ENCODE measurements at places on chromosomes 12 and 14.

GRCh38 chr12:69161829-69162228, 77.5 kb upstream of the CPSF6 start:
- no peak for DNase-seq

DNA sequence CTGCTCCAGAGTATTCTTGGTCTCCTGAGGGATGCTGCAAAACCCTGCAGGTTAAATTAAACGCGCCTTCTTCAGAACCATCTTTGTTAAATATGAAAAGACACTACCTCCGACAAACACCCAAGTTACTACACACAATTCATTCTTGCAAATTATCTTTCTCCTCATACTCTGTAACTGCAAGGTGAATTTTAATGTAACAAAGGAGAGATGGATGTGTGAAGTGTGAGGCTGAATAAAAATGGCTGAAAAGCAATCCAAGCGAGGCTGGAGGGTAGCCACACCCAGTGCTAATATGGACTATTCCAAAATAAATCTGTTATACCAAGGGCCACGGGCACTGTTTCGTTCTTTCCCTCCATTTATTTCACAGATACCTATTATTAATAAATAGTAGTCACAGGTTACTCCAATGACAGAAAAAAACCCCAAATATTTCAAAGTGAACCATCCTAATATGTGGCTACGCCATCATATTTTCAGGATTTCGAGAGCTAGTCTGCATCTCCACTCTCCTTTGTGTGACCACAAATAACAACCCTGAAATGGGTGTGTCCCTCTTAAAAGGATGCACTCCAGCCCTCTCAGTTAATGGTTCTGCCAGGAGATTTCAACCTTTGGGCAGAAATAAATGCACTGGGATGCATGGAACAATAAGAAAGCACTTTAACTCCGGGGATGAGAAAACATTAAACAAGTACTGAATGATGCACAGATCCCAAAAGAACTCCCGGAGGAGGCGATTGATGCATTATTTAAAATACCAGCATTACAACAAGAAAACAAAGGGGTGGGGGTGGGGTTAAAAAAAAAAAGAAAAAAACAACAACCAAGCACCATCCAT, 53.1 kb upstream of the CCDC175 start:
- DNase-seq = no peak

- DNase-seq = no peak
Observed at GRCh38 chr14:56603648-56604047, 24.1 kb downstream of the TMEM260 start.

- peak; percentile 61 for DNase-seq
Observed at GRCh38 chr12:77521508-77522115, 309.1 kb upstream of the NAV3 start.

DNA sequence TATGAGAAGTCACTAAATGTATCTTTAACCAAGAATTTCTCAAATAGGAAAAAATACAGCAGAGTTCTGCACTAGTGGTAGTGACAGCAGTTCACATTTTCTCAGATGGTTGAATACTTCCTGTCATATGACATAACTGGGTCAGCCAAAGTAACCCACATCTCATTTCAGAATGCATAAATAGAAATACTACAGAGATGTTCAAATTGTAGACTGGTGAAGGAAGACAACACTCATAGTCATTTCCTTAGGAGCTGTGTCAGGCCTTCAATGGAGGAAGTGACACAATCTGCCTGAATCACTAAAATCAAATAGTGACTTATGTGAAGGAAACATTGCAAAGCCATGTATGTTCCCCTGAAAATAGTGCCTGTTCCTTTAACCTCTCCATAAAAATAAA, 32.4 kb downstream of the FERMT2 start:
- DNase-seq = peak; percentile 42

DNA sequence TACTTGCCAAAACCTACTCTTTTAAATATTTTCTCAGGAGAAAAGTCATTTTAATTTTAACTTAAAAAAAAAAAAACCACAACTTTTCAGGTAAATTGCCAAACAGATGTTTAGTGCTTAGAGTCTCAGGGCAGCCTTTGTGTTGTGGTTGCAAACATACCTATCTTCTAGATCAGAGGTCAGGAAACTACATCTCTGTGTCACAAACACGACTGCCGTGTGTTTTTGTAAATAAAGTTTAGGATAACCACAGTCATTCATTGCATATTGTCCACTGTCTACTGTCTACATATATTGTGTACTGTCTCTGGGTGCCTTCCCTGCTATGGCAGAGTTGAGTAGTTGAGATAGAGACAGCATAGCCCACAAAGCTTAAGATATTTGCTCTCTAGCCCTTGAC, 48.9 kb downstream of the DYRK2 start:
- DNase-seq = no peak

DNA sequence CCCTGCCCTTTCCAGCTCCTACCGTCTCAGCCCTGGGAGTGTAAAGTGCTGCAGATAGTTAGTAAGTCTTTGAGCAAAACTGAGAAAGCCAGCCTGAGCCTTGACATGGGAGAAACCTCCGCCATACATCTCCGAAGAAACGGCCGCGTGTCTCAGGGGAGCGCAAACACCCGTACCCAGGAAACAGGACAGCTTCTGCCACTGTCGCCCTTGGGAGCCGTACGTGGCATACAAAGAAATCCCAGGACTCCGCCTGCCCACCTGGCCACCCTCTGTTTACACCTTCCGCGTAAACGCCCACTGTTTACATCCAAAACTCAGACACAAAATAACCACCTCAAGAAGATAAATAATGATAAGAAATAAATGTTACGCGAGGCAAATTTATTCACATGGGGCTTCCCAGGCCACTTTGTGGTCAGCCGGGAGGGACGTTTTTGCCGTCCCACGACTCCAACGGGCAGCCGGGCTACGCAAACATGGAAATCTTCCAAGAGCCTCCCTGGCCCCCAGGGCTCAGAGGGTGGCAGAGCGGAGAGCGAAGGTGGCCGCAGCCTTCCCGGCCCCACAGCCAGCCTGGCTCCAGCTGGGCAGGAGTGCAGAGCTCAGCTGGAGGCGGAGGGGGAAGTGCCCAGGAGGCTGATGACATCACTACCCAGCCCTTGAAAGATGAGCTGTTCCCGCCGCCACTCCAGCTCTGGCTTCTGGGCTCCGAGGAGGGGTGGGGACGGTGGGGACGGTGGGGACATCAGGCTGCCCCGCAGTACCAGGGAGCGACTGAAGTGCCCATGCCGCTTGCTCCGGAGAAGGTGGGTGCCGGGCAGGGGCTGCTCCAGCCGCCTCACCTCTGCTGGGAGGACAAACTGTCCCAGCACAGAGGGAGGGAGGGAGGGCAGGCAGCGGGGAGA, at the start of gene BDKRB2:
TSS of gene BDKRB2 (plus strand) at position 689 of the 908 bp plus-strand sequence. CDS start 32,269 bp downstream, outside the sequence.
- peak; percentile 95 for DNase-seq

DNA sequence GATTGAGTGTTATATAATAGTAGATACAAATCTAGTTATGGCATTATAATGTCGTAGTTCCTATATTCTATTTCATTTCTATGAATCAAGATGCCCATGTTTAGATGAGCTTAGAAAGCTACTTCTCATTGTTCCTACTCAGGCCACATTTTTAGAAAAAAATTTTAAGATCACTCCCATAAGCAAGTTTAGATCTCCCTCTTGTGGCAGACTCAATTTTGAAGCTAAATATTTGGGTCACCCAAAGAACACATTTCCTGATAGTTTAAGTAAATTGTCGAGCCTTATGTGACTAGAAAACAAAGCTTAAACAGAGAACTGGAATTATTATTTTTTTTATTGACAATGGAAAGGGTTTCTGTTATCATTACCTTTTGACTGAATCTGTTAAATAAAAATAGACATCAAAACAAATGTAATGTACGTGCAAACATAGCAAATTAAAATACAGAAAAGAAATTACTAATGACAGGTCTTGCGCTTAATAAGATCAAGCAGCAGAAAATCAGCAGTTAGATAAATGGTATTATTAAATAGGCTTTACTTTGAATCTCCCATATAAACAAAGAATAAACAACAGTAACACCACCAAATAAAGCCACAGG, 180.2 kb downstream of the ACSS3 start:
- DNase-seq = peak; percentile 33

DNA sequence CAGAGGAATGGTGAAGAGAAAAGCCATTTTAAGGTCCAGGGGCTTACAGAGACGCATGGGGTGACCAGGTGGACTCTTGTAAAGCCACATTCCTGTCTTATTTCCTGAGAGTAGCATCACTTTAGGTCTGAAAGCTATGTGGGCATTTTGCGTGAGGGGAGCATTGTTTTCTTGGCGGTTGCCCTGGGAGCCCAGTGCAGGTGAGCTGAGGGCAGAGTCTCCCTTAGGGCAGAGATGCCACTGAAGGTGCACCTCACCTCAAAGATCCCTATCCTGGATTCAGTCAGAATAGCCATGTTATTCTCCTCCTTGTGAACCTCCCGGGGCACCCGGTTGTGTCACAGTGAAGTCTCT, 12.4 kb downstream of the GLRX5 start:
- DNase-seq = no peak

- no peak for DNase-seq
Observed at GRCh38 chr14:76742966-76743365, 18.3 kb upstream of the VASH1 start.

DNA sequence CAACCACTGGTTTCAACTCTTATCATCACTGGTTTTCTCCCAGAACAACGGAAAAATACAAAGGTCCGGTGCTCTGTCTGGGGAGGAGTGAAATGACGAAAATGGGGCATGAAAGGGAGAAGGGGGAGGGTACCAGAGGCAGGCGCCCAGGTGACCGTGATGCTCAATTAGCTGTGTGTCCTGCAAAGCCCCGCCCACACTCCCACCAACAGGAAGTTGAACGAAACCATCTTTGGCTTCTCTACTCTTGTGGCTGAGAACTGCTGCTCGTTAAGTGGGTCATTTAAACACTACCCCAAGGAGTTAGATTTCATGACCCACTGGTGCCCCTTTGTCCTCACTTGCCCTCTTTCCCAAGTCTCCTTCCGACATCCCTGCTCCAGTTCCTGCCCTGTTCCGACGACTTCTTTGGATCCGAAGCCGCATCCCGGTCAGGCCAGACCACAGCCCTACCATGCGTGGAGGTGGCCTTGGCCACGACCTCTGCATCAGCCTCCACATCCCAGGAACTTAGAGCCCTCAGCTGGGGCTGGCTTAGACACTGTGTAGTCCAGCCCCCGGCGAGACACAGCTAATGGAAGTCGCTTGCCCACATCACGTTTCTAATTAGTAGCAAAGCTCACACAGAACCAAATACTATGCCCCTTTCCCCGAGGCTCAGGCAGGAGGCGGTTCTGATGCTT, 11.4 kb upstream of the LRTM2 start:
- DNase-seq = no peak

GRCh38 chr12:50612882-50613281, 108.1 kb downstream of the DIP2B start:
- DNase-seq = no peak

DNA sequence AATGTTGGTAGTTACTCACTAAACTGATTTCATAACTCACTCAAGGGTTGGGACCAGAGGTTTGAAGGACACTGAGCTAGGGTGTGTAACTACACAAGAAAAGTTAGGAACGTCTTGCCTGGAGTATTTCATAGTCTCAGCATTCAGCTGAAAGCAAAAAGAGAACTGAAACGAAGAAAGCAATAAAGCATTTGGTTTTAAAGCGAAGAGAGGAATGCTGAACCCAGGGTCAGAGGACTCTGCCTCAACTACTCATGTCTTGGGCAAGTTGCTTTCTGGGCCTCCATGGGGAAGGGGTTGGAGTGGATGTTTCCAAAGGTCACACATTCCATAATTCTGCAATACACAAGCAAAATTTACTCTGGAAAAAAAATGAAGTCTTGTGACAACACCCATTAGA, 1.4 kb downstream of the GNS start:
- DNase-seq = no peak

GRCh38 chr12:126554625-126555024, 1489.4 kb downstream of the AACS start:
- no peak for DNase-seq

DNA sequence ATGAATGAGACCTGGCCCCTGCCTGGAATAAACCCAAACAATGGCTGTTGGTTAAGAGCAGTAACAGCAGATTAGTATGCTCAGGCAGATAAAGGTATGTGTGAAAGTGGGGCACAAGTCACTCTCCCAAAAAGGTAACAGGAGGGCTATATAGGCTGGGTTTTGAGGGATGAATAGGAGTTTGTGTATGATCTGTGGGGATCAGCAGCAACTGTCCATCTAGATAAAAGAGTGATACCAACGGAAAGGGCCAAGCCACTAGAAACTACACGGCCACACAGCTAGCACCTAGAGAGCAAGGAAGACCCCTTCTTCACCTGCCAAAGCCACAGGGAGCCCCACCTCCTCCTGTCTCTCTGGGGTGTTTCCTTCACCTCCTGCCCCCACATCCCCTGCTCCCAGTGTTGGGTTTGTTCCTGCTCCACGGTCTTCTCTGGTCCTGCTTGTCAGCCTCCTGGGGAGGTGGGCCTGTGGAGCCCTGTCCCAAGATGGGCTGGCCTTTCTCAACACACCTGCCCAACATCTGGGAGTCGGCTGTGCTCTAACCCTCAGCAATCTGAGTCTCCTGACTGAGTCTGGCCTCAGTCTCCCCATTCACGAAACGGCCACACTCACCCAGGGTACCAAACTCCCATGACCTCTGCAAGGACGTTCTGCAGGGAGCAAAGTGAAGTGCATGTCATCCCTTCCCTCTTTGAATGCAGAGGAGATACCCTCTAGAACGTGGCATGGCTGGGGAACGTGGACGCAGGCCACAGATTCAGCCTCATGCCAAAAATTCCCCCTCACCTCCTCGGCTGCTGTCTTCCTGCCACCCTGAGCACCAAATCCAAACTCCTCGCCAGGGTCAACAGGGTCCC, 108.2 kb downstream of the NCOR2 start:
- DNase-seq = no peak

DNA sequence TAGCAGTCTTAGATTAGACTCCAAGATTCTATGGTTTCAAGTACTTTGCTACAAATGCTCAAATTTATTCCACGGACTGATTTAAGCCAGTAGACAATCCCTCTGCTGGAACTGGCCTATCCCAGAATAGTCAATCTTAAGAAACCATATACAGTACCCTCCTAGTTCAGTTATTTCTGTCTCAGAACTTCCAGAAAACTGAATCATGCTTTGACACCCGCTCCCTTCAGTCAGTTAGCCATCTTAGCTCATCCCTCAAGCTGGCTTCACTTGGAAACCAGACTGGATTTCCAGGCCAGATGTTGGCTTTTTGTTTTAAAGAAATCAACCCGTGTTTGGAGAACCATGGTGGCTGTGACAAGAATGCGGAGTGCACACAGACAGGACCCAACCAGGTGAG, 125.5 kb downstream of the NT5DC3 start:
- no peak for DNase-seq

- DNase-seq = no peak
Observed at GRCh38 chr14:50601394-50601793, 41.4 kb downstream of the ATL1 start.

DNA sequence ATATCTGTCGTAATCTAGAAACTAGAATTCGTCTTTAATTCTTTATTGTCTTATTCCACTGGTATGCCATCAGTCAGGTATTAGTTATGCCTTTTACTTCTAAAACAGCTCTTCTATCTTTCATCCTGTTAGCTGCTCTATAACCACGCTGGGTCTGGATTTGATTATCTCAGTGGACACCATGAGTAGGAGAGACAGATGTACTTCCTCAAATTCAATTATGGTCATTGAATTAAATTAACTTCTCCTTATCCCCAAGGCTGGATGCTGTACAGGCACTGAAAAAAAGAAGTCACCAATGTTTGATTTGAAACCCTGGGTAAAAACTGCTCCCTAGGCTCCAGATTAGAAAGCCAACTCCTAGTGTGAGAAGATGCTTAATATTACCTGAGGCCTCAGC, 107.3 kb downstream of the PIK3C2G start:
- no peak for DNase-seq
